ENCODE measurements at places on chromosomes 7 and 10. TPM values are rescaled to one million over a fixed set of nuclear protein-coding genes. Genes with fewer than 3 reads are reported as not detected.

VPS26A gene
- 53.9 TPM for total RNA-seq

VPS37D gene
- total RNA-seq = 4.0 TPM

PDK4 gene
- total RNA-seq = 22.2 TPM

ABCB4 gene
- total RNA-seq = not detected

NUDCD3 gene
- 59.0 TPM for total RNA-seq

POU6F2 gene
- not detected for total RNA-seq
